Glutamatergic neuron (in vitro differentiated cells): ENCODE measurements at places on chromosomes 7 and 10. TPM values are rescaled to one million over a fixed set of nuclear protein-coding genes. Genes with fewer than 3 reads are reported as not detected.

GRCh38 chr10:102738692-102739121 is 5.0 kb upstream of the WBP1L start:
- no peaks in the 10 kb centered on the region for H3K36me3 ChIP-seq
- no peak overlapping the region for H3K27ac ChIP-seq
- no peak for DNase-seq
- peaks cover 6% of the 10 kb centered on the region for H3K27me3 ChIP-seq
- H3K4me3 ChIP-seq, result no peak overlapping the region

- DNase-seq, result no peak
- H3K27me3 ChIP-seq, result no peaks in the 10 kb centered on the region
- no peak overlapping the region for H3K4me3 ChIP-seq
- no peaks in the 10 kb centered on the region for H3K4me1 ChIP-seq
Measured at GRCh38 chr7:48595756-48596155, 328.6 kb upstream of the CDC14C start.

GRCh38 chr7:7861211-7861633 is 107.4 kb upstream of the GLCCI1 start:
- no peak for DNase-seq
- H3K27ac ChIP-seq, result no peak overlapping the region
- no peak overlapping the region for H3K4me3 ChIP-seq
- H3K36me3 ChIP-seq, result peaks cover under 1% of the 10 kb centered on the region
- H3K27me3 ChIP-seq, result no peaks in the 10 kb centered on the region

GRCh38 chr7:150417863-150418262 is 32.6 kb upstream of the GIMAP8 start:
- H3K27me3 ChIP-seq, result peaks cover 7% of the 10 kb centered on the region
- no peak for DNase-seq
- no peak overlapping the region for H3K4me3 ChIP-seq

- DNase-seq, result no peak
- H3K27me3 ChIP-seq, result peaks cover 2% of the 10 kb centered on the region
- H3K4me1 ChIP-seq, result no peaks in the 10 kb centered on the region
- H3K27ac ChIP-seq, result no peak overlapping the region
Measured at GRCh38 chr10:11824376-11824775, 1.2 kb downstream of the PROSER2 start.

DNA sequence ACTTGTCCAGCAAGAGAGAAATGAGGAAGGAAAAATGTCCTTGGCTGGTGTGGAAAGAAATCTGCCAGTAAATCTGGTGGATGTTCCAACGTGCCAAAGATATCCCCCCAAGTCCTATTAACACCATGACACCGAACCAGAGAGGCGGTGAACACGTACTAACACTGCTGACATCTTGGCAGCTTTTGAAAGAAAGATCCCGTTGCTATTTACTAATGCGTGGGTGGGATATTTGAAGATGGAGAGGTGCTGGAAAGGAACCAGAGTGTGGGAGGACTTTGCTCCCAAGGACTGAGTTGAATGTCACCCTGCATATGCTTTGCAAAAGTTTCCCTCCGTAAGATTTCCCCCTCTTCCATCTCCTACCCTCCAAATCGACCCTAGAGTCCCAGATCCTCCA is 7.9 kb downstream of the CCDC3 start:
- H3K4me3 ChIP-seq, result no peak overlapping the region
- H3K4me1 ChIP-seq, result no peaks in the 10 kb centered on the region
- DNase-seq, result no peak
- no peaks in the 10 kb centered on the region for H3K27me3 ChIP-seq

DNA sequence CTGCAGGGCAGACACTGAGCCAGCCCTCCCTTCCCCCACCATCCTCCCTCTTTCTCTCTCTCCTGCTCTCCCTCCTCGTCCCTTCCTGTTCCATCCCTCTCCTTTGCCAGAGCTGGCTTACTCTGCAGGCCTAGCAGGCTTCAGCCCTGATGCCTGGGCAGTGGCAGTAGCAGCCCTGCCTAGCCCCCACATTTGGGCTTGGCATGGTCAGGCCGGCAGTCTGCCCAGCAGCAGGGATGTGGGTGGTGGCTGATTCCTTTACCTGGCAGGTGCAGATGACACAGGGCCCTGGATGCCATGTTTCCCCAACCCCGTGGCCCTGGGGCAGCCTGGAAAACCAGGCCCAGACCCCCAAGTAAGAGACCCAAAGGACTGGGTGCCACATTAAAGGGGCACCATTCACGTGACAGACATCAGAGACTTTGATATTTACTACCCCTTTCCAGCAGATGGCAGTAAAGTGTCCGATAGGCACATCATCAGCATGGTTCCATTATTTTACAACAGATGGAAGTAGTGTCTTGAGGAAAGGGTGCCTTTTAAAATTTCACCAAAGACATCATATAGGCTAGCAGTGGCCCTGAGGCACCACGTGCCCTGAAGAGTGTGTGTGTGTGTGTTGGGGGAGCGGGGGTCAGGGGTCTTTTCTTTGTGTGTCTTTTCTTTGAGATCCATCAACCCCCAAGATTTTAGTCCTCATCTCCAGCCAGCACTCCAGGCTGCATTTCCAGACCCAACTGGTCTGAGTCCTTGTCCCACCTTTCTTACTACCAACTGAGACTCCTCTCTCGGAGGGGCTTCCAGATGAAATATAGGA is 5.9 kb downstream of the KCP start:
- H3K27me3 ChIP-seq, result peaks cover 7% of the 10 kb centered on the region
- H3K4me1 ChIP-seq, result peaks cover 6% of the 10 kb centered on the region
- no peaks in the 10 kb centered on the region for H3K36me3 ChIP-seq
- DNase-seq, result no peak

- no peaks in the 10 kb centered on the region for H3K36me3 ChIP-seq
- no peak for DNase-seq
- H3K4me3 ChIP-seq, result no peak overlapping the region
- no peak overlapping the region for H3K27ac ChIP-seq
- no peaks in the 10 kb centered on the region for H3K4me1 ChIP-seq
- H3K27me3 ChIP-seq, result peaks cover 5% of the 10 kb centered on the region
Measured at GRCh38 chr7:74337926-74338325, 48.7 kb downstream of the CLIP2 start.

DNA sequence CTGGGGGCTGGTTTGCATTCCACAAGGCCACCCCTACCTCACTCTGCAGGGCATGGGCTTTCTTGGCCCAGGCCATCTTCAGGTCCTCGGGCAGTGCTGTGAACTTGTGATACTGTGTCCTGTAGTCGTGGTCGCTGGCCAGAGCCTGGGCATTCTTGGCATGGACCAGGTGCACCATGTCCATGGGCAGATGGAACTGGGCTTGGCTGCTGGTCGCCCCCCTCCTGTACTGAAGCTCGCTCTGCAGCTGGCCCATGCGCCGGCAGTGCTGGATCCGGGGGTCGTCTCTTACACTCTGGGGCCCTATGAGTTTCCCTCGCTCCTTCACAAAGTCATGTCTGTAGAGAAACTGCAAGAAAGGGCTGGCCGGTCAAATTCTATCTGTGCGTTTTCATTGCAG is 51.7 kb downstream of the HABP2 start:
- H3K27me3 ChIP-seq, result no peaks in the 10 kb centered on the region
- H3K36me3 ChIP-seq, result no peaks in the 10 kb centered on the region
- no peak overlapping the region for H3K4me3 ChIP-seq
- H3K4me1 ChIP-seq, result no peaks in the 10 kb centered on the region

GRCh38 chr7:149097088-149097487 is 6.6 kb upstream of the ZNF786 start:
- H3K4me1 ChIP-seq, result no peaks in the 10 kb centered on the region
- DNase-seq, result no peak
- H3K27ac ChIP-seq, result no peak overlapping the region
- peaks cover 2% of the 10 kb centered on the region for H3K27me3 ChIP-seq

DNA sequence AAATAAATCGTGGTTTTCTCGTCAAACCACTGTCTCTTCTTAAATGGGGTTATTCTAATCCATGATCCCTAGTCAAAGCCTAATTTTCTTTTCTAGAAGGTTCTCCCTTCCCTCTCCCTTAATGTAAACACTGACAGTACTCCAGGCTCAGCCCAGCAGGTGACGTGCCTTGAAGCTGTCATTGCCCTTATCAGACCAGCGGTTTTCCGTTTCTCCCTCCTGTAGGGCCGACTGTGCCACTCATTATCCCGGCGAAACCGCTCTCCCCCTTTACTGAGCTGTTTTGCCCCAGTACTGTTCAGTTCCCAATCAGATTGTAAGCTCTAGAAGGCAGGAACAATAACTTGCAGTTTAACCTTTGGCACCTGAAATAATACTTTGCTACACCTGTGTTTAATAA is 153.5 kb upstream of the RHEB start:
- H3K27ac ChIP-seq, result no peak overlapping the region
- no peaks in the 10 kb centered on the region for H3K27me3 ChIP-seq
- DNase-seq, result no peak
- peaks cover 2% of the 10 kb centered on the region for H3K4me1 ChIP-seq

- H3K36me3 ChIP-seq, result no peaks in the 10 kb centered on the region
- H3K27me3 ChIP-seq, result peaks cover 12% of the 10 kb centered on the region
- H3K27ac ChIP-seq, result peak overlapping the region; percentile 25
- H3K4me3 ChIP-seq, result peak overlapping the region; percentile 98
- H3K4me1 ChIP-seq, result peaks cover 18% of the 10 kb centered on the region
Measured at GRCh38 chr10:112950714-112951358, 789 bp downstream of the TCF7L2 start.

DKK1 gene
- 3.1 TPM for total RNA-seq

CDH23 gene
- total RNA-seq, result 2.0 TPM

OR6V1 gene
- not detected for total RNA-seq

TRIM8 gene
- total RNA-seq, result 74.8 TPM

SFTPA1 gene
- total RNA-seq, result not detected

LIPM gene
- not detected for total RNA-seq
